ENCODE measurements at places on chromosomes 12 and 14. TPM values are rescaled to one million over a fixed set of nuclear protein-coding genes. Genes with fewer than 3 reads are reported as not detected.

DNA sequence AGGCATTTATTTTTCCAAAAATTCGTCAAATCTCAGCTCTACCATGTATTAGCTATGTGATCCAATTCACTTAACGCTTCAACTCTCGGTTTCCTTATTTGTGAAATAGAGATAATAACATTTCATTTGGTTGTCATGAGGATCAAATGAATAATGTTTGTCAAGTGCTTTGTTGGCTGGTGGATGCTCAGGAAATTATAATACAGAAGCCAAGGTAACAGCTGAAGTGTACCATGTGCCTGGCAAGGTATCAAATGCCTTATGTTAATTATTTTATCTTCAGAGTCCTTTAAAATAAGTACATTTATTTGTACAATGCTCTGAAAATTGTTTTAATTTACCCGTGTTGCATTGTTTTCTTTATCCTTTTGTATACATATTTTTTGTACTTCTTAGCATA is 6.1 kb upstream of the PRKCH start:
- no peak for DNase-seq

DNA sequence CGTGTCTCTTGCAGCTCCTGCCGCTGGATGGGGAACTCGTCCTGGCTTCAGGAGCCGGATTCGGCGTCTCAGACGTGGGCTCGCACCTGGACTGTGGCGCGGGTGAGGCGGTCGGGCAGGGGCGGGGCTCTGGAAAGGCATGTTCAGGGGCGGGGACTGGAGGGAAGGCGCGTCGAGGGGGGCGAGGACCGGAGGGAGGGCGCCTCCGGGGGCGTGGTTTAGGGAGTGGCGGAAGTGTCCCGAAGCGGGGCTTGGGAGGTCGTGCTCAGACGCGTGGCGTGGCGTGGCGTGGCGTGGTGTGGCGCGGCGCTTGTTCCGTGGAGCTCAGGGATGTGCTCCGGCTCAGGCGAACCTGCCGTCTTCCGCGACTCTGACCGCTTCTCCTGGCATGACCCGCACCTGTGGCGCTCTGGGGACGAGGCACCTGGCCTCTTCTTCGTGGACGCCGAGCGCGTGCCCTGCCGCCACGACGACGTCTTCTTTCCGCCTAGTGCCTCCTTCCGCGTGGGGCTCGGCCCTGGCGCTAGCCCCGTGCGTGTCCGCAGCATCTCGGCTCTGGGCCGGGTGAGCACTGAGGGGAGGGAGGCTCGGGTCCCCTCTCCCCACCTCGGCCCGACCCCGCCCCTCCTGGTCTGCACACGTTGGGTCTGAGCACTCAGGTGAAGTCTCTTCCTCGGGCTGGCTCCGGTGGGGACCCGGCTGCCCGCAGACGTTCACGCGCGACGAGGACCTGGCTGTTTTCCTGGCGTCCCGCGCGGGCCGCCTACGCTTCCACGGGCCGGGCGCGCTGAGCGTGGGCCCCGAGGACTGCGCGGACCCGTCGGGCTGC is 6.2 kb downstream of the AMN start:
- DNase-seq = peak; percentile 72

GRCh38 chr12:53191885-53192530 is 11.3 kb upstream of the CSAD start:
- DNase-seq = no peak

DNA sequence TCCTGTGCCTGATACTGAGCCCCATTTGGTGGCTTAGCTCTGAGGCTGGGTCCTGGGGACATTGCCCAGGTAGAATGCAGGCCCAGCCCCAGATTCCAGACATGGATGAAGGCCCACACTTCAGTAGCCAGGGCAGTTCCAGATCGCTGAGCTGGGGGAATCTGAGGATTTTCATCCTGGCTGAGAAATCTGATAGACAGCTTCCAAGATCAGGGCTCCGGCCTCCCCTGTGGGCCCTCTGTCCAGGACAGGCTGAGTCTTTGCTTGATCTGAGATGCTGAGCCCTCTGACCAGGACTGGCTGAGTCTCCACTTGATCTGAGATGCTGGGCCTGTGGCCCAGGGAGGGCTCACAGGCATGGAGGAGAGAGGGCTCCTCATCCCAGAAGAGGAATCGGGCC is 3.3 kb upstream of the RASAL1 start:
- DNase-seq = no peak

GRCh38 chr12:130137040-130138018 is 24.9 kb upstream of the FZD10 start:
- DNase-seq = no peak

GRCh38 chr12:69000074-69000473 is 67.1 kb upstream of the CPM start:
- DNase-seq = no peak

- DNase-seq = no peak
Observed at GRCh38 chr14:90405755-90406154, 8.9 kb downstream of the CALM1 start.

- no peak for DNase-seq
Observed at GRCh38 chr12:95413576-95413975, 60.4 kb upstream of the METAP2 start.

DNA sequence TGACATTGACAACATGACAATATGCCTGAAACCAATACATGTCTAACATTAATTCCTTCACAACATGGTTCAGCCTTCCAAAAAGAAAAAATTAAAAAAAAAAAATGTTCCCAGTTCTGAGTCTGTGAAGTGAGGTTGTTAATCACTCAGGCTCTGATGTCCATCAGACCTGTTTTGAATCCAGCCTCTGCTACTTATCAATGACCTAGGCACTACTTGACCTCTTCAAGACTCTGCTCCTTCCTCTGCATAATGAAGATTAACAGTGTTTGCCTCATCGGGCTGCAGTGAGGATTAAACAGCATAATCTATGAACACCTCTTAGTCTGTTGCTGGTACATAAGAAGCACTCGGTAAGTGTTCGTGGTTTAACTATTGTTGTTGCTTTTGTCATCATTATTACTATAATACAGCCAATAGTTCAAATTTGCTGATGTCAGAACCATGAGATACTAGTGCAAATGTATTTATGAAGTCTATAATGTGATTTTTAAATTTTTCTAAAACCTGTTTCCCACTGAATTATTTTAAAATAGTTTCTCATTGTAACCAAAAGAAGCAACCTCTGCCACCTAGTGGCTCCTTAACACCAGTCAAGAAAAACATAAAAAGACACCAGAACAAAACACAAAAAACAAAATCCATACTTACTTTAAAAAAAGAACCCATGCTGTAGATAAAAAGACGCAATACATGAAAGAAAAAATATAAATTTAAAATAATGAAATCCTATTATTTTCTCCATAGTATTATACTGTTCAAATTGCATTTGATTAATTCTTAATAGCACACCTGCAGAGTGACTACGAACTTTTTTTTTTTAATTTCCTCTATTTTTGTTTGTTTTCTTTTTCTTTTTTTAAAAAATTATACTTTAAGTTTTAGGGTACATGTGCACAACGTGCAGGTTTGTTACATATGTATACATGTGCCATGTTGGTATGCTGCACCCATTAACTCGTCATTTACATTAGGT is 20.3 kb upstream of the TMX1 start:
- DNase-seq = no peak

GRCh38 chr12:16560273-16560672 is 45.7 kb downstream of the LMO3 start:
- DNase-seq = no peak

GRCh38 chr14:100636559-100636958 is 49.3 kb upstream of the BEGAIN start:
- DNase-seq = no peak

Gene LRRK2
- total RNA-seq = 59.9 TPM

Gene CCDC198
- total RNA-seq = not detected

Gene RPL41
- total RNA-seq = 5,829 TPM

Gene CYP27B1
- total RNA-seq = 2.5 TPM

Gene GPRC5A
- not detected for total RNA-seq

All from activated B cell treated with CpG ODN at 0.5 μM for 24 hours (primary cell).